ENCODE measurements at places on chromosomes 5 and 9.

GRCh38 chr9:89999176-89999533 lies 394.3 kb downstream of the GADD45G start:
- no peak for DNase-seq

DNA sequence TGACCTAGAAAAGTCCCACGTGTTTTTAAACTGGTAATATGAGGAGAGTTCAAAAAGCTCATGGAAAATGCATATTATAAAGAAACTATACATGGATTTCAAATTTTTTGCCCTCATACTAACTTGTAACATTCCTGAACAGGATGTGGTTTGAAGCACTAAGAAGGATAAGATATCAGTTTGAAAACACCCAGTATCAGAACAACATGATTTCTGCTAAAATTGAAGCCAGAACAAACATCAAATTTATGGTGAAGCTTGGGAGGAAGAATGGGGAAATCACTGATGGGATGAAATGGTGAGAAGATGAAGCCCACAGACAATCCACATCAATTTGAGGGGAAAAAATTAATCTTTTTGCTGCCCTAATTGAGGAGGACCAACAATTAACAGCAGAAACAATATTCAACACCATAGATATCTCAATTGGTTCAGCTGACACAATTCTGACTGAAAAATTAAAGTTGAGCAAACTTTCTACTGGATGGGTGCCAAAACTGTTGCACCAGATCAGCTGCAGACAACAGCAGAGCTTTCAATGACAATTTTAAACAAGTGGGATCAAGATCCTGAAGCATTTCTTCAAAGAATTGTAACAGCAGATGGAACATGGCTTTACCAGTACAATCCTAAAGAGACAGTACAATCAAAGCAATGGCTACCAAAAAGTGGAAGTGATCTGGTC lies 113.2 kb upstream of the SNX2 start:
- DNase-seq = no peak

- DNase-seq = no peak
Measured at GRCh38 chr9:70192707-70193106, 66.1 kb upstream of the SMC5 start.

DNA sequence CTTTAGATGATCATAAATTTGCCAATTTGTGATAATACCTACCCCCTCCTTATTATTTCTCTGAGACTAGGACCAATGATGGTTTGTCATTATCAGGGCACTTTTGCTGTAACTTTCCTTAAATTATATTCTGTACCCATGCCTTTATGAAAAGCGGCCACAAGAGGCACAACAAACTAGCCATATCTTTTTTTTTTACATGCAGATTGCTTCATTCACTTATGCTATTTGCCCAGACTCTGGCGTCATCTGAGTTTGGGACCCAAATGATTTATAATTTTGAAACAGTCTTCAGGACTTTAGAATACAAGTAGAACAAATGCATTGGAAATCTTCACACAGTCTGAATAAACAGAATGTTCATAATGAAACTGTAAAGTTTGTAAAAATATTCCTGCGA lies 408.1 kb downstream of the MAT2B start:
- DNase-seq = no peak

DNA sequence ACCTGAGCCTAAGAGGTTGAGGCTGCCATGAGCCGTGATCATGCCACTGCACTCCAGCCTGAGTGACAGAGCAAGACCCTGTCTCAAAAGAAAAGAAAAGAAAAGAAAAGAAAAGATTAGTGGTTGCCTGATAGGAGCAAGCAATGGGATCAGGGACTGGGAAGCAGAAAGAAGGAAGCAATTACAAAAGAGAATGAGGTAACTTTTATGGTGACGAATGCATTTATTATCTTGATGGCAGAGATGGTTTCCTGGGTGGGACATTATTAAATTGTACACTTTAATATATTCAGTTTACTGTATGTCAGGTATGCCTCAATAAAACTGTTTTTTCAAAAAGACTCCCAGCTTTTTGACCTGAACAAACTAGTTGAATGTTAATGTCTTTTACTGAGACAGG lies 7.5 kb upstream of the PFDN1 start:
- no peak for DNase-seq

GRCh38 chr5:172454358-172455086 lies at the start of gene SH3PXD2B:
SH3PXD2B (minus strand) TSS chr5:172454525; CDS start chr5:172454352, 173 bp downstream.
- no peak for DNase-seq

DNA sequence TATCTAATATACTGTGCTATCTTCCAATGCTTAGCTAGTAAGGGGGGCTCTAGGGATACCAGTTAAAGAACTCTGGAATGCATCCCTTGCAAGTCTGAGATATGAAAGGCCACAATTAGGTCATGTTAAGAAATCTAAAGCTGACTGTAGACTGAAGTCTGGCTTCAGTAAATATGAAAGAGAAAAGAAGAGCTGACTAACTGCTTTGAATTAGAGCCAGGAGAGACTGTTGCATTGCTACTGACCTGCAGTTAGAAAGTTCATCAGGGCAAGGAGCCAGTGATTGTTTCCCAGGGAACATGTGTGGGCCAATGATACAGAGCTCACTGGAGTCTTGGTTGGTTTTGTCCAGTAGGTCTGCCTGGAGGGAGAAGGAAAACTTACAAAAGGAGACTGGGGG lies 472.1 kb upstream of the TNC start:
- DNase-seq = no peak

DNA sequence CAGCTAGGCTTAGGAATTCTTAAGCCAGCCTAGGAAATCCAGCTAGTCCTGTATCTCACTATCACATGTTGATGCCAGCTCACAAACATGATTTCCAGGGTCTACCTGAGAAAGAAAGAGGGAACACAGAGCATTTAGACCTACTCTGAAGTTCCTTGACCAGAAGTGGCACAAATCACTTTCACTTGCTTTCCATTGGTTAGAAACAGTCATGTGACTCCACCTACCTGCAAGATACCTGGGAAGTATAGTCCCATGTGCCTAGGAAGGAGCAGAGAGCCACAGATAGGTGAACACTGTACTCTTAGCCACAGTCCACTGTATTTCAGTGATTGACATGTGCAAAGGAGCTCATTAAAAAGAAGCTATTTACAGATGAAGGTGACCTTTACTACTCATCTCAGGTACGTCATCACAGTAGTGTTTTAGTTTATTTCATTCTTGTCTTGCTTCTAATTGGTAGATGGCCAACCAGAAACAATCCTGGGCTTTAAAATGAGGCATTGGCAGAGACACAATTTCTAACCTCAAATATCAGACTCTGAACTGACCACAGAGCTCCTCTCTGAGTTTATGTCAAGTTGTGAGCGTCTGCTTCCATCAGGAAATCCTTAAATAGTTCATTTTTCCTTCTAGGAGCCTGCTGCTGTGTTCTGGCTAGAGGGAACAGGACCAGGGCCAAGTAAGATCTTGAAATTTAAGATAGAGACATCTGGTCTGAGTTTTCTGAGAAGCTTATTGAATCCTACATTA lies 340.7 kb downstream of the TLE4 start:
- DNase-seq = no peak

DNA sequence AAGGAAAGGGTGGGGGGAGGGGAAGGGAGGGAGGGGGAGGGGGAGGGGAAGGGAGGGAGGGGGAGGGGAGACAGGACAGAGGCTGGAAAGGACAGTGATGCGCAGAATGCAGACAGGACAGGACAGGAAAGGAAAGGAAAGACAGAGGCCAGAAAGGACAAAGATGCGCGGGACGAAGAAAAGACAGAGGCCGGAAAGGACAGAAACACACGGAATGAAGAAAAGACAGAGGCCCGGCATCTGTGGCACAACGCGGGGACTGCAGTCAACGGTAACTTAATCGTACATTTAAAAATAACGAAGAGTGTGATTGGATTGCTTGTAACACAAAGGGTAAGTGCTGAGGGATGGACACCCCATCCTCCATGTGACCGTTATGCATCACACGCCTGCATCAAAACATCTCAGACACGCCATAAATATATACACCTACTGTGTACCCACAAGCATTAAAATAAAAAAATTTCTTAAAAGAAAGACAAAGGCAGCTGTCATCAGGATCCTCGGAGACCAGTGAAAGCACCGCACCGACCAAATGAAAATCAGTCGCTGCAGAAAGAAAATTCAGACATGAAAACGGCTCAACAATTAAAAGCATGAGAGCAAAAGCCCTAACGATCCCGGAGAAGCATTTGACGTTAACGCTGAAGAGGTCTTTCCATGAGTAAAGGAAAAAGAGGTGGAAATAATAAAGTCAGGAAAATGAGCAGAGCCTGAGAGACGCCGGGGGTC lies 52.9 kb upstream of the EXOC3 start:
- DNase-seq = no peak

DNA sequence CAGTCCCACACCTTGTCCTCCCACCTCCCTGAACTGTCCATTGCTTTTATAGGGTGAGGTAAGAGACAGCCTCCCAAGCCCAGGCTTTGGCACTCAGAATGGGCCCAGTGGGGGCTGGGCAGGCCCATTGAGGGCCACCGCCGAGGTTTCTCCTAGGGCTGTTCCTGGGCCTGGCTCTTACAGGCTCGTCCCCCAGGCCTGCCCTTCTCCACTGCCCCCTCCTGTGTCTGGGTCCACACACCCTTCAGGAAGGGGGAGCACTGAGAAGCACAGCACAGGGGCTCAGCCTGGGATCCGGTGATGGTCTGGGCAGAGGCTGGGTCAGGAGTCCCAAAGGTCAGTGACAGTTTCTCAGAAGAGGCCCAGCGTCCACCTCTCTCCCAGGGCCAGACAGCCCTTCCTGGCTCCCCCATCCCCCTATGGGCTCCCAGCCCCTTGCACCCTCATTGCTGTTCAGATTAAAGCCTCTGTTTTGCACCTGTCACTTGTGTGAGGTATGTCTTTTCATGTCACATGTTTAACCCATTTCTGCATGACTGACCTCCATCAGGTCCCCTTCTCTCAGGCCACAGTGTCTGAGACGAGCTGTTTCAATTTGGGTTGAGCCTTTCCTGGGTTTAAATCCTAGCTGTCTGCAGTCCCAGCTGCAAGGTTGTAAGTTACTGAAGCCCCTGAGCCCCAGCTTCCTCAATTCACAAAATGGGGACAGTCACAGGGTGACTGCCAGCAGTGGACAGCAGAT lies 29.4 kb downstream of the IER5L start:
- DNase-seq = no peak

- peak; percentile 17 for DNase-seq
Measured at GRCh38 chr5:76337953-76338451, 65.1 kb upstream of the IQGAP2 start.

GRCh38 chr5:123047706-123048105 lies 11.2 kb upstream of the PPIC start:
- DNase-seq = no peak

GRCh38 chr9:115374724-115375268 lies 256.8 kb upstream of the TNC start:
- no peak for DNase-seq

DNA sequence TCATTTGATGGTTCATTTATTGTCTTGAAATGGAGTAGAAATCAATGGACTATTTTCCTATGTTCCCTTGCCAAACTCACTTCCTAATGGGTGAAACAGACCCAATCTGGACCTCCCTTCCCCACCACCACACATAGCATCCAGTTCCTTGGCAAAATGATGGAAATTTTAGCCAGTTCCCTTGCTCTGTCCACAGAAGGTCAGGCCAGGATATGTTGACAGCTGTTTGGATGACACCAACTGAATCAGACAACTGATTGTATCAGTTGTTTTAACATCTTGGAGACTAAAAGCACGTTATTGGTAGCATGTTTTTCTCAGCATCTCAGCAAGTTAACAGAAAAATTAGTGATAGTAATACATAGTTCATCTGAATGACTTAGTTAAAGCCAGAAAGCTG lies 534.8 kb downstream of the PSAT1 start:
- DNase-seq = no peak

DNA sequence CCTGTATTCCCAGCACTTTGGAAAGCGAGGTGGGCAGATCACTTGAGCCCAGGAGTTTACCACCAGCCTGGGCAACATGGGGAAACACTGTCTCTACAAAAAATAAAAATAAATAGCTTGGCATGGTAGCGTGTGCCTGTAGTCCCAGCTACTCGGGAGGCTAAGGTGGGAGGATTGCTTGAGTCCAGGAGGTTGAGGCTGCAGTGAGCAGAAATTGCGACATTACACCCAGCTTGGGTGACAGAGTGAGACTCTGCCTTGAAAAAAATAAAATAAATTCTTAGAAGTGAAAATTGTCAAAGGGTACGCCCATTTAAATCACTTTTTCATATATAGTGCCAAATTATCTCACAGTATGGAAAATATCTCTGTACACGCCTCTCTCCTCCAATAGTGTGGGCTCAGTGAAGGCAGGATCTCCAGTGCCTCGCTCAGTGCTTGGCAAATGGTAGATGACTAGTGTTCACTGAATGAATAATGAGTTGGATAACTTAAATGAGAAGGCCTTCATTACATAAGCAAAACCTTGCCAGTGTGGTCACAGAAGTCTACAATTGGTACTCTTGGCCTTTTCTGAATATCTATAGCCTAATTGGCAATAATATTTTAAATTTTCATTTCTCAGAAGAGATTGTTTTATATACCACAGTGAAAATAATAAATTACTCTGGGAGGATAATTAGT lies 9.4 kb upstream of the CCL28 start:
- no peak for DNase-seq

GRCh38 chr9:132970324-132971062 lies 8.0 kb upstream of the GFI1B start:
- no peak for DNase-seq

- DNase-seq = no peak
Measured at GRCh38 chr9:69502671-69503301, 169.4 kb downstream of the APBA1 start.

DNA sequence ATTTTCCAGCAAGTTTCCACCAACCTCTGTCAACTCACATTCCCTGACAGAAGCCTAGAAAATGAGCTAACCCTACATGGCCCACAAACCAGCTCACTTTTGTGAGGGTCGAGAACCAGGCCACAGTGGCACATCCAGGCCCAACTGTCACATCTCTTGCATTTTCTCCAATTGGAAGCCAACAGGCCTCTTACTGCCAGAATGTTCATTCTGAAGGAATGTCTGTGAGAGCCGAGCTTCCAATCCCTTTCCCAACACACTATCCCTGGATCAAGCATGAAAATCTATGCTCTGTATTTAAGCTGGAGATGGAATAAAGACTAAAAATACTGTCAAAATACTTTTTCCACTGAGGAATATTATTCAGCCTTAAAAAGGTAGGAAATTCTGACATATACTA lies 20.0 kb downstream of the MARCHF3 start:
- no peak for DNase-seq

DNA sequence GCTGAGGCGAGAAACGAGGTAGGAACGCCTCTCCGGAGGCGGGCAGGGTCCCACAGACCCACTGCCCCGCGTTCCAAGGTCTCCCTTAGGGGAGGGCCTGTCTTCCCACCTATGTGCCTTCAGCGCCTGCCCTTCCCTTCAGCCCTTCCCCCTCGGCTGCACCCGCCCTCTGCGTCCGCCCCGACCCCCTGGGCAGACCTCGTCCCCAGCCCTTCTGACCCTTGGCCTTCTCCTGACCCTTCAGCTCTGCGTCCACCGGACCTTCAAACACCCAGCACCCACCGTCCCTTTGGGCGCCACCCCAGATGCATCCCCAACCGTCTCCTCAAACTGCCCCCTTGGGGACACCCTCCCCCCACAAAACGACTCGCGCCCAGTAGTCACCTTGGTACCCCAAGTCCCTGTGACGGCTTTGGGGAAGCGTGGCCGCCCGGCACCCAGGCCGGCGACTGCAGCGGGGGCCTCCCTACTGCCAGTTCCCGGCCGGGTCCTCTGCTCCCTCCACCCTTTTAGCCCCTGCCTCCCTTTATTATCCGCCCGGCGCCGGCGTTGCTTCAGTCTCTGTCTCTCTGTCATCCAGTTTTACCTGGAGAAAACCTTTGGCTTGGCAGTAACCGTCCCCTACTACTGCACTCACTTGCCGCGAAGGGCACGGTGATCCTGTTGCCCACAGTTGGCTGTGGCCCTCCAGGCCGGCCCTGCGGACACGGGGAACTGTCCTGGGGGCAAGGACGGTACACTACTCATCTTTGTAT lies 421 bp downstream of the RUSC2 start:
- DNase-seq = no peak

- DNase-seq = no peak
Measured at GRCh38 chr5:179298181-179298993, 46.9 kb downstream of the ADAMTS2 start.
